ENCODE measurements at places on chromosomes 16 and 17. TPM values are rescaled to one million over a fixed set of nuclear protein-coding genes. Genes with fewer than 3 reads are reported as not detected.

Gene XPO6
- 204 TPM for total RNA-seq

Gene PRSS33
- not detected for total RNA-seq

Gene PIK3R6
- 1.3 TPM for total RNA-seq

Gene CCL17
- not detected for total RNA-seq

Gene DNAI2
- 1.3 TPM for total RNA-seq

Gene MT1A
- total RNA-seq: not detected

Gene MAF
- total RNA-seq: 32.6 TPM

Gene KREMEN2
- total RNA-seq: 0.40 TPM

Gene CCL2
- total RNA-seq: 0.73 TPM

DNA sequence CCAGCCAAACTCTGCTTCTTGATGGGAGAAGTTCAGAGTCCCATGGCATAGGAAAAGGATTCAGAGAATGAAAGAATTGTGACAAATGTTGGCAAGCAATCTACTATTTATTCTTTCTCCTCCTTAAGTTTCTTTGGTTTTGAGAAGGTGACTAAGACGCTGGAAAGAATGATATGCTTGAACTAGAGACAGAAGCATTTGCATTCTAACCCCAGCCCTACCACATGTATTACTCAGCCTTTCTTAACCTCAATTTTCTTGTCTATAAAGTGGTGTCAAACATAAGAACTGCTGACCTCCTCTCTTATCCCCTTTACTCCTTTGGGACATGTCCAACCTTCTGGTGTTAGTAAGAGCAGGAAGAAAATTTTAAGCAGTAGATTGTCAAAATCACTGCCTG lies 124.7 kb downstream of the HS3ST2 start:
- H3K4me1 ChIP-seq: no peaks in the 10 kb centered on the region
- DNase-seq: no peak
- H3K27me3 ChIP-seq: peaks cover 19% of the 10 kb centered on the region
- no peak overlapping the region for H3K27ac ChIP-seq
- no peak overlapping the region for H3K4me3 ChIP-seq
- H3K36me3 ChIP-seq: no peaks in the 10 kb centered on the region

GRCh38 chr17:50194934-50195865 lies 6.2 kb downstream of the COL1A1 start:
- peaks cover 6% of the 10 kb centered on the region for H3K4me1 ChIP-seq
- no peak for DNase-seq
- H3K36me3 ChIP-seq: no peaks in the 10 kb centered on the region
- peaks cover 20% of the 10 kb centered on the region for H3K27me3 ChIP-seq

- no peak for DNase-seq
- H3K27me3 ChIP-seq: peaks cover 54% of the 10 kb centered on the region
- H3K4me1 ChIP-seq: no peaks in the 10 kb centered on the region
Observed at GRCh38 chr17:34899643-34900291, 61.5 kb downstream of the CCT6B start.

GRCh38 chr17:78264590-78264989 lies 33.2 kb downstream of the TMEM235 start:
- H3K4me1 ChIP-seq: peaks cover 6% of the 10 kb centered on the region
- DNase-seq: no peak
- no peaks in the 10 kb centered on the region for H3K36me3 ChIP-seq
- H3K27me3 ChIP-seq: no peaks in the 10 kb centered on the region
- no peak overlapping the region for H3K27ac ChIP-seq

DNA sequence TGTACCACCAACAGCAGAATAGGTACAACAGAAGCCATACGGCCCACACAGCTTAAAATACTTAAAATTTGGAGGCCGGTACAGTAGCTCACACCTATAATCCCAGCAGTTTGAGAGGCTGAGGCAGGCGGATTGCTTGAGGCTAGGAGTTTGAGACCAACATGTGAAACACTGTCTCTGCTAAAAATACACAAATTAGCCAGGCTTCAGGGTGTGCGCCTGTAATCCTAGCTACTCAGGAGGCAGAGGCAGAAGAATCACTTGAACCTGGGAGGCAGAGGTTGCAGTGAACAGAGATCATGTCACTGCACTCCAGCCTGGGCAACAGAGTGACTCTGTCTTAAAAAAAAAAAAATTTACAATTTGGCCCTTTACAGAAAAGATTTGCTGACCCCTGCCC lies 17.0 kb downstream of the GFOD2 start:
- H3K4me1 ChIP-seq: peaks cover 17% of the 10 kb centered on the region
- DNase-seq: no peak
- H3K4me3 ChIP-seq: no peak overlapping the region
- peaks cover 9% of the 10 kb centered on the region for H3K36me3 ChIP-seq

DNA sequence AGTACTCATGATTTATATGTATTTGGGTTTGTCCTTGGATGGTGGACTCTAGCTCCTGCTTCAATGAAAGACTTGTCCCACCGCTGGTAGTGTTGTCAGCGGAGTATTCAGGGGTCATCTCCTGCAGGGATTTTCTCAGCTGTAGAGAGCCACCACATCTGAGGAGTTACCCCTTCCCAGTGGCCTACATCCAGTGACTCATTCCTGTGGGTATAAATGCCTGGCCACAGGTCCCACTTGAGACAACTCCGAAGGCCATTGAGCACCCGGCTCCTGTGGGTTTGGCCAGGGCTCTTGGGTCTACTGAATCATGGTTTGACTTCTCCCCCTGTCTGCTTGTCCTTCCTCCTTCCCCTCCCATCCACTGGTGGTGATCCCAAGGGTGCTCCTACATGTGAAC lies 34.6 kb upstream of the WSB1 start:
- H3K27me3 ChIP-seq: peaks cover 13% of the 10 kb centered on the region
- no peaks in the 10 kb centered on the region for H3K36me3 ChIP-seq
- H3K4me1 ChIP-seq: no peaks in the 10 kb centered on the region
- no peak for DNase-seq
- H3K27ac ChIP-seq: no peak overlapping the region
- no peak overlapping the region for H3K4me3 ChIP-seq

GRCh38 chr17:68391561-68392268 lies 65.6 kb downstream of the WIPI1 start:
- no peak for DNase-seq
- no peak overlapping the region for H3K27ac ChIP-seq
- H3K27me3 ChIP-seq: no peaks in the 10 kb centered on the region
- peaks cover 3% of the 10 kb centered on the region for H3K4me1 ChIP-seq

DNA sequence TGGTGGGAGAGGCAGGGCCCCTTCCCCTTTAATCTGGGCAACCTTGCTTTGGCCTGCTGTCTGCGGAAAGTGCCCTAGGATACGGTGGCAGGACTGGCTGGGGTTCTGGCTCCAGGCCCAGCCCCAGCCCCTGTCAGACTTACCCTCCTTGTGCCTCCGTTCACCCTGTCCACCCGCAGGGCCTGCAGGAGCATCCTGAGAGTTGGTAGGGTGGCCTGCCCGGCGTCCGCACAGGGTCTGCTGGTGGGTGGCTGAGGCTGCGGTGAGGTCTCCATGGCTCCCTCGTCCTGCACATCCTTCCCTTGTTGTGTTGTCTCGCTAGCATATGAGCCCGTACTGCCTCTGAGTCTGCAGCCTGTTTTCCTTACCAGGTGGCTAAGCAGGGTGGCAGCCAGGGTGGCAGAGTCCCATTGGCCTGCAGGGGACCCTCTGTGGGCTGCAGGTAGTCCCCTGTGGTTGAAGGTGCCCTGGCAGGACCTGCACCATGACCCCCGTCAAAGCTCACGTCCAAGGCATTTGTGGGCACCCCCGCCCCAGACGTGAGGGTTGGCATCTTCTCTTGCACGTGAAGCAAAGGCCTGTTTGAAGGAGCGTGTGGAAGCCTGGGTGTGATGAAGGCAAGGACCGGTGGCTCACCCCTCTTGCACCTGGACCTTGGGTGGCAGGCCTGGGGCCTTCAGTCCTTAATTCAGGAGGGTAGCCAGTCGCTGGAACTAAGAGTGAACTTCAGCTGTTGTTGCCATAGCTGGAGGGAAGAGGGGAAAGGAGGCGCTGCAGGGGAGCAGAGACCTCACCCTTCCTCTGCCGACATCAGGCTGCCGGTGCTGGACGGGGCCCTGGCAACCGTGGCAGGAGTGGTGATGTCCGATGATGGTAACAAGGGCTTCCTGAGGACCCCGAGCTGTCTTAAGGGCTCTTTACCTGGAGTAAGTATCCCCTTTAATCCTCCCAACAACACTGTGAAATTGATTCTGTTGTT lies 293.7 kb downstream of the SEC14L1 start:
- no peak for DNase-seq
- peaks cover 86% of the 10 kb centered on the region for H3K4me1 ChIP-seq
- H3K4me3 ChIP-seq: peak overlapping the region; percentile 65
- H3K27me3 ChIP-seq: no peaks in the 10 kb centered on the region
- peaks cover 3% of the 10 kb centered on the region for H3K36me3 ChIP-seq

DNA sequence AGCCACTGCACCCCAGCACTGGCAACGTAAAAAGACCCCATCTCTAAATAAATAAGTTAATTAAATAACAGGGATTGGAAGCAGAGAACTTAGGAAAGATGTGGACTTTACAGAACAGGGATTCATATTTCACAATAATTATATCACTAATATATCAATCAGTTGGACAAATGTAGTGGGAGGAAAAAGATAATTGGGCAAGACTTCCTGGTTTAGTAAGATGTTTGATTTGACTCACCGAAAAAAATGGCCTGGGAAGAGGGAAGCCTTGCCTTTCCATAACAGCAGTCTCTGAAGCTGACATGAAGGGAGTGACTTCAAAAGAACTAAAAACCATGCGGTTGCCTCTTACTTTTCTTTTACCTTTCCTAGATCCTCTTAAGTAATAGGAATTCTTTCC lies 15.2 kb upstream of the C17orf78 start:
- H3K27me3 ChIP-seq: no peaks in the 10 kb centered on the region
- H3K4me1 ChIP-seq: peaks cover 25% of the 10 kb centered on the region
- DNase-seq: no peak
- H3K4me3 ChIP-seq: no peak overlapping the region
- no peak overlapping the region for H3K27ac ChIP-seq

- H3K27me3 ChIP-seq: no peaks in the 10 kb centered on the region
- DNase-seq: no peak
- H3K27ac ChIP-seq: no peak within 1 kb of the TSS
- H3K4me1 ChIP-seq: peaks cover 2% of the 10 kb centered on the region
- H3K4me3 ChIP-seq: no peak within 1 kb of the TSS
Observed at GRCh38 chr16:31135535-31136286, at the start of gene PRSS8. Gene PRSS8, minus strand, starts transcription at chr16:31135727. Its CDS starts 229 bp downstream, at chr16:31135498.

GRCh38 chr16:67674851-67675578 lies 8.4 kb downstream of the C16orf86 start:
- DNase-seq: no peak
- no peak overlapping the region for H3K27ac ChIP-seq
- no peaks in the 10 kb centered on the region for H3K36me3 ChIP-seq
- H3K4me1 ChIP-seq: no peaks in the 10 kb centered on the region
- no peaks in the 10 kb centered on the region for H3K27me3 ChIP-seq
- H3K4me3 ChIP-seq: no peak overlapping the region

DNA sequence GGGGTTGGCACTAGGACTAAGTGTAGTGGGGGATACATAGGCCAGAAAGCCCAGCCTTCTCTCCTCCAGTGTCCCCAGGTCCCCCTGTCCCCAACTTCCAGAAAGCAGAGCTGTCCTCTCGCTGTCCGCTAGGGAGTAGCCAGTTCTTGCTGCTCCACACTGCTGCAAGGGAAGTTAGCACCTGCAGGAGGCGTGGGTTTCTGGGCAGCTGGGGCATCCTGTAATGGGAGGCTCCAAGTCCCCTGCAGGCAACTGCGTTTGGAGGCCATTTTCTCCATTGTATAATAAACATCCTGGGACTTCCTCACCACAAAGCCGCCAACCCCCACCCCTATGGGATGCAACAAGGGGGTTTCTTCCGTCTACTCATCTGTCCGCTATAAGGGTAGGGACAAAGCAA lies 1.7 kb downstream of the RPRML start:
- no peak overlapping the region for H3K27ac ChIP-seq
- DNase-seq: no peak
- H3K36me3 ChIP-seq: no peaks in the 10 kb centered on the region
- peaks cover 13% of the 10 kb centered on the region for H3K4me1 ChIP-seq
- H3K4me3 ChIP-seq: no peak overlapping the region
- peaks cover 45% of the 10 kb centered on the region for H3K27me3 ChIP-seq

DNA sequence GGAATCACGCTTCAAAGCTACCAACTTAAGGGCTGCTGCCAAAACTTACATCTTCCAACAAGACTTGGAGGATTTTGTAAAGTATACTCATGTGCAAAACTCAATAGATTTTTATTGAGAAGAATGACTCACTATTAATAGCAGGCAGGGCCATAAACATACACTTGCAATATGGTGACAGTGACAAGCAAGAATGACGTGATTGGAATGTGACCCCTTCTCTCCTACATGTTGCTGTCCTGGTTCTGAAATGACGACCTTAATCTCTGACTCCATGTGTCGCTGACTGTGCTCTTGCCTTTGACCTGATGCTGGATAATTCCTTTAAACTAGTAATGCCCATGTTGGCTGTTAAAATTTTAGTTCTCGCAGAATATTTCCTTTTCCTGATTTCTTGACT lies 174.5 kb downstream of the PARN start:
- H3K27ac ChIP-seq: no peak overlapping the region
- no peaks in the 10 kb centered on the region for H3K36me3 ChIP-seq
- H3K27me3 ChIP-seq: no peaks in the 10 kb centered on the region
- no peak for DNase-seq
- no peak overlapping the region for H3K4me3 ChIP-seq

- no peaks in the 10 kb centered on the region for H3K36me3 ChIP-seq
- no peak overlapping the region for H3K4me3 ChIP-seq
- no peaks in the 10 kb centered on the region for H3K27me3 ChIP-seq
- no peak overlapping the region for H3K27ac ChIP-seq
- DNase-seq: no peak
Observed at GRCh38 chr17:67021743-67022450, 22.5 kb upstream of the CACNG1 start.

- H3K36me3 ChIP-seq: peaks cover 5% of the 10 kb centered on the region
- DNase-seq: no peak
- H3K4me3 ChIP-seq: no peak overlapping the region
Observed at GRCh38 chr16:3142327-3142726, 7.5 kb downstream of the ZNF213 start.
